ENCODE measurements at places on chromosomes 16 and 17. TPM values are rescaled to one million over a fixed set of nuclear protein-coding genes. Genes with fewer than 3 reads are reported as not detected.
A peak's percentile ranks its signal among the peaks of the same experiment; 100 is the strongest.

The KCNJ16 gene
- total RNA-seq, result 29.2 TPM

The RPL38 gene
- 471 TPM for total RNA-seq

DNA sequence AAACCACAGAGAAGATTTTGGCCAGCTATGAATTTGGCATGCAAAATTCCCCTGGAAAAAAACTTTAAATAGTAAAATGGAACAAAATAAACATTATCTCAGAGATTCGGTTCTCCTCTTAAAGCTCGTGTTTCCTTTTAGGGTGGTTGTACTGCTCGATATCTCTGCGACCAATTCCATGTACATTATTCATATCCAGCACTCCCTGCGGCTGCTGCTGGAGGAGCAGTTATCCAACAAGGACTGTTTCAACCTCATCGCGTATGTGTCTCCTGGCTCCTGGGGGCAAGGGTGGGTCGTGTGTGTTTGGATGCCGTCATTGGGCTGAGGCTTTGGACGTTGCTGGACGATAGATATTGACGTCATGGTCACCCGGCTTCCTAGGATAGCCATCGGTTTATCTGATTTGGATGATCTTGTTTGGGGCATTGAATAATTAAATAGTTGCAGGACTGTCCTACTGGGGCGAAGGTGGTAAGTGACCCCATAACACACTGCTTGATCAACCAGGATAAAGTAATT lies 33.8 kb downstream of the VWA3A start:
- no peak for DNase-seq

- DNase-seq, result no peak
Measured at GRCh38 chr17:29968271-29968670, 26.8 kb downstream of the EFCAB5 start.

The INCA1 gene
- 0.28 TPM for total RNA-seq

The HNF1B gene
- 30.8 TPM for total RNA-seq

- no peak for DNase-seq
Measured at GRCh38 chr17:44677136-44677535, 12.4 kb downstream of the CCDC43 start.

The KRT12 gene
- total RNA-seq, result not detected

The TMEM98 gene
- 32.2 TPM for total RNA-seq

The C17orf100 gene
- 2.4 TPM for total RNA-seq

DNA sequence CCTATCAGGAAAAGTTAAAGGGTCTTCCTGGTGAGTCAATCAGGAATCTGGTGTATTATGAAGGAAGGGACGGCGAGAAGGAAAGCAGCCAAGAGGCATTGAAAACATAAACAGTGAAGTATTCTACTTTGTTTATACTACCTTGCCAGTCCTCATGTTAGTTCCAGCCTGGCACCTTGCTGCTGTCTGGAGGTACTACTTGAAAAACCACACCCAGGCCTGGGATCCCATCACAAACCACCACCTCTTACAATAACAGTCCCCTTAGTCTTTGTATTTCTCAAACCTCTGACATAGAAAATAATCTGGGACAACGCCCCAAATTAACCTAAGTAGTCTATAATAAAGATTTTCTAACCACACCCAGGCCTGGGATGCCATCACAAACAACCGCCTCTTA lies 676.7 kb upstream of the SOX9 start:
- no peak for DNase-seq

The KRTAP9-2 gene
- not detected for total RNA-seq

DNA sequence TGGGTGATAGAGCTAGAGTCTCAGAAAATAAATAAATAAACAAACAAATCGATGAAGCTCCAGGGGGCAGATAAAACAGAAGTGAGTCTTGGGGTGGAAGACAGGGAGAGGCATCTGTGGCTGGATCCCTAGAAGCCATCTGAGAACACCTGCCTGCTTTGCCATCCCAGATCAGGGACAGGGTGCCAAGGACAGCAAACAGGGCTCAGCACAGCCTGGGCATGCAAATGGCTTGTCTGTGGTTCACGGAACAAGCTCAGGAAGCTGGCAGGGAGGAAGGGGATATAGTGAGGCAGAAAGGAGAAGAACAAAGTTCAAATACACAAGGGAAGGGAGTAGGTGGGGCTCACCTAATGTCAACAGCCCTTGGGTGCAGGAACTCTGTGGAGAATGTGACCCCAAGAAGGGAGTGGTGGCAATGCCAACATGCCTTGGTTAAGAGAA lies 27.5 kb downstream of the TRIM25 start:
- no peak for DNase-seq

- DNase-seq, result no peak
Measured at GRCh38 chr17:58539698-58540097, 25.3 kb upstream of the MTMR4 start.

The ZNF18 gene
- total RNA-seq, result 3.2 TPM

The HBA1 gene
- 11.4 TPM for total RNA-seq

- DNase-seq, result no peak
Measured at GRCh38 chr16:66405057-66405783, 21.9 kb upstream of the BEAN1 start.

DNA sequence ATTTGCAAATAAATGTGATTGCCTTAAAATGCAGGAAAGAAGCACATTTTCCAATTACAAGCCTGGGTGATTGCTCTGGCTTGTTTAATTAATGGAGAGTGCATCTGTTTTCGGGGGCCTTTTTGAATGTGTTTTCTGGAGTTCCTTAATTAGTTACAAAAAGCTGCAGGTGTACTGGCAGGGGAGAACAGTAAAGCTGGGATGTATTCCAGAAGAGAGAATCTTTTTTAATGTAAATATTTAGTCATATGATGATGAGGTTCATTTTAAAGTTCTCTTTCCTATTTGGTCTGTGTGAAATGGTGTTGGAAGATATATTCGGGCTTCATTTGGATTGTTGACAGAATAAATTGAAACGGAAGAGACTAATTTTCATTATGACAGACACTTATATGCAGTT lies 70.9 kb upstream of the N4BP1 start:
- DNase-seq, result no peak

The PPY gene
- 9.5 TPM for total RNA-seq

DNA sequence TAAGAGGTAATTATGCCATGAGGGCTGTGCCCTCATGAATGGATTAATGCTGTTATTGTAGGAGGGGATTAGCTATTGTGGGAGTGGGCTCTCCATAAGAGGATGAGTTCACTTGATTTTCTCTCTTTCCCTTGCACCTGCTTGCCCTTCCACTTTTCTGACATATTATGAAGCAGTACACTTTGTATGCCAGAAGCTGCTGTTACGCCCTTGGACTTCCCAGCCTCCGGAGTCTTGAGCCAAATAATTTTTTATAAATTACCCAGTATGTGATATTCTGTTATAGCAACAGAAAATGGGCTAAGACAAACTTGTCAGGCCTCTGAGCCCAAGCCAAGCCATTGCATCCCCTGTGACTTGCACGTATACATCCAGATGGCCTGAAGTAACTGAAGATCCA lies 38.4 kb downstream of the PSMD12 start:
- DNase-seq, result no peak

DNA sequence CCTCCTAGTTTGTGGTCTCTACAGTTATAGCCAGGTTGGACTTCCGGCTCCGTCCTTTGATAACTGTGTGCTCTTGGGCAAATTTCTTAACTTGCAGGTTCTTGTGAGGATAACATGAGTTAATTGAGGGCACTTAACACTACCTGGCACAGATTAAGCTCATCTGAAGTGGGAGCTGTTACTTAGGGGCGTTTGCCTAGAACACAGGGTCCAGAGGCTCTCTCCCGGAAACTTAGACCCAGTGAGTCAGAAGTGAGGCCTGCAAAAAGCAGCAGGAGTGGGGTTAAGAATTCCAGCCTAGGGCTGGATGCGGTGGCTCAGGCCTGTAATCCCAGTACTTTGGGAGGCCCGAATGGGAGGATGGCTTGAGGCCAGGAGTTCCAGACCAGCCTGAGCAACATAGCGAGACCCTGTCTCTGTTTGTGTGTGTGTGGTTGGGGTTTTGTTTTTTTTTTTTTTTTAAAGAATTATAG lies 1.4 kb downstream of the MVP start:
- DNase-seq, result no peak

The CNTNAP1 gene
- 5.4 TPM for total RNA-seq

- DNase-seq, result no peak
Measured at GRCh38 chr16:85755929-85756768, 5.3 kb upstream of the C16orf74 start.

DNA sequence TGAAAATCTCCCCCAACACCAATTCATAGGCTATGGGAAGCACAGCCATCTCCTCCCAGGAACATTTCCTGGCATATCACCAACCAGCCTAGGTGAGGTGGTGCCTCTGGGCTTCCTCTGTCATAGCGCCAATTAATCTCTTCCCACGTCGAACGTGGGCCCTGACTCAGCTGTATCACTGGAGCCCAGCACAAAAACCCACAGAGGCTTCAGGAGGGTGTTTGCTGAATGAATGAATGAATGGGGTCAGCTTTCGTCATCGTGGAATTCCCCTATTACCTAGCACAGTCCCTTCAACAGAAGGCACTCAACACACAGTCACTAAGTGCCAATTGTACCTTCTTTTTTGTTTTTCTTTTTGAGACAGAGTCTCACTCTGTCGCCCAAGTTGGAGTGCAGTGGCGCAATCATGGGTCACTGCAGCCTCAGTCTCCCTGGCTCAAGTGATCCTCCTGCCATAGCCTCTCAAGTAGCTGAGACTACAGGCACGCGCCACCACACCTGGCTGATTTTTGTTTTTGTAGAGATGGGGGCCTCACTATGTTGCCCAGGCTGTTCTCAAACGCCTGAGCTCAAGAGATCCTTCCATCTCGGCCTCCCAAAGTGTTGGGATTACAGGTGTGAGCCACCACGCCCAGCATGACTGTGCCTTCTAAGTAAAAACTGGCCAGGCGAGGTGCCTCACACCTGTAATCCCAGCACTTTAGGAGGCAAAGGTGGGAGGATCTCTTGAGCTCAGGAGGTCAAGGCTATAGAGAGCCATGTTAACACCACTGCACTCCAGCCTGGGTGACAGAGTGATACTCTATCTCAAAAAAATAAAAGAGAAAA lies 4.1 kb downstream of the ZNF688 start:
- no peak for DNase-seq

The CD79B gene
- total RNA-seq, result 0.43 TPM

The PLA2G10 gene
- 6.5 TPM for total RNA-seq

- DNase-seq, result no peak
Measured at GRCh38 chr17:48905987-48906515, 2.2 kb upstream of the UBE2Z start.

GRCh38 chr16:14502256-14502875 lies 127.7 kb downstream of the PARN start:
- DNase-seq, result no peak

GRCh38 chr17:69448431-69449102 lies 34.1 kb downstream of the MAP2K6 start:
- DNase-seq, result peak; percentile 25

DNA sequence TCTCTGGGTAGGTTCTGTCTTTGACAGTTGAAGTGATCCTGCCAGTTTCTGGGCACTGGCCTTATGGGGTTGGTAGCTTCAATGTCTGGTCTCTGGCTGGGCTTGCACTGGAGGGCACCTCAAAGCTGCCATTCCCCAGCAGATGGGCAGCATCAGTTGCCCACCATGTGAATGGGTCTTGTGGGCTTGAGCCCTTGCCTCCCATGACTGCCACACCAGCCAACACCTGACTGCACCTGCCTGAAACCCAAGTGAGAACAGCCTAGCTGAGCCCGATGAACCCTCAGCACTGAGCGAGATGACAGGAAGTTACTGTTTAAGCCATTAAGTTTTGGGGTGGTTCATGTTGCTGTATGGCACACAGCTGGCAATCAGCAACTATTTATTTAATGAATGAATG lies 69.1 kb upstream of the AXIN2 start:
- no peak for DNase-seq
